Adrenal gland (tissue), 19 donors: ENCODE measurements at places on chromosomes 6 and 20. TPM values are rescaled to one million over a fixed set of nuclear protein-coding genes. Genes with fewer than 3 reads are reported as not detected.

OPRM1 gene
- not detected for total RNA-seq

- H3K36me3 ChIP-seq, result no peaks in the 10 kb centered on the region
- no peak for DNase-seq
- H3K4me3 ChIP-seq, result no peak overlapping the region
- H3K4me1 ChIP-seq, result no peaks in the 10 kb centered on the region
Measured at GRCh38 chr6:77879527-77879926, 226.7 kb downstream of the MEI4 start.

SLC2A10 gene
- total RNA-seq, result 12.9 TPM

FAM83D gene
- total RNA-seq, result 2.0 TPM

GRCh38 chr20:41046716-41047115, 18.1 kb downstream of the TOP1 start:
- no peak overlapping the region for H3K4me3 ChIP-seq
- no peak for DNase-seq
- H3K4me1 ChIP-seq, result peaks cover 72% of the 10 kb centered on the region
- no peaks in the 10 kb centered on the region for H3K27me3 ChIP-seq

DNA sequence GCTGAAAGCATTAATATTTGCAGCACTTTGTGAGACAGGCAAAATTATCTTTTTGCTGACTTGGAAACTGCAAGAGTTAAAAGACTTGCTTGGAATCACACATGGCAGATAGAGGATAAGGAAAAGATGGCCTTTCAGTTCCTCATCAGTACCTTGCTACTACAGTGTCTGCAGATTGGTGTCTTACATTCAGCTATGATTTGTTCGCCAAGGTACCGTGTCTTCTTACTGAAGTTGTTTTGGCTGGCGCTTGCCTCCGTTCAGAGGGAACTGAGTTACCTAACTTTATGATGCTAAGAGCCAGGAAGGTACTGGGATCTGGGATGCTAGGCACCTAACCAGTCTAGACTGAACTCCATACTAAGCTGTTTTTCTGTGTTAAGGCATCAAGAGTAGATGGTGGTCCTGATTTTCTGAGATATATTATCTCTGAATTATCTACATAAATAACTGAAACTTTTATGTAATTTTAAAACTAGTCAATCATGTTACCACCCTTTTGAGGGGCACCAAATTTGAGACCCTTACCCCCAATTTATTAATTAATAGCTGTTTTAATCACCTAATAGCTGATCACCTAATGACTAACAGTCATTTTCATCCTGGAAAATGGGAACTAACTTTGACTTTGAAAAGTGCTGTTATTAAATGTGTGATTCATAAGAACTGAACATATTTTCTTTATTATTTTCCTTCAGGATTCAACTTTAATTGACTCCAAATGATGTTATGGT, 2.5 kb downstream of the WTAP start:
- H3K4me1 ChIP-seq, result peaks cover 26% of the 10 kb centered on the region
- no peaks in the 10 kb centered on the region for H3K36me3 ChIP-seq
- no peak for DNase-seq
- no peak overlapping the region for H3K4me3 ChIP-seq

- H3K36me3 ChIP-seq, result no peaks in the 10 kb centered on the region
- DNase-seq, result no peak
- H3K4me1 ChIP-seq, result no peaks in the 10 kb centered on the region
- H3K27me3 ChIP-seq, result no peaks in the 10 kb centered on the region
- no peak overlapping the region for H3K27ac ChIP-seq
Measured at GRCh38 chr6:113488061-113488460, 369.1 kb upstream of the MARCKS start.

FBXO30 gene
- total RNA-seq, result 7.9 TPM

- H3K4me1 ChIP-seq, result no peaks in the 10 kb centered on the region
- DNase-seq, result no peak
- H3K36me3 ChIP-seq, result no peaks in the 10 kb centered on the region
- no peaks in the 10 kb centered on the region for H3K27me3 ChIP-seq
- no peak overlapping the region for H3K27ac ChIP-seq
Measured at GRCh38 chr6:16471222-16471909, 233.0 kb downstream of the GMPR start.

DNA sequence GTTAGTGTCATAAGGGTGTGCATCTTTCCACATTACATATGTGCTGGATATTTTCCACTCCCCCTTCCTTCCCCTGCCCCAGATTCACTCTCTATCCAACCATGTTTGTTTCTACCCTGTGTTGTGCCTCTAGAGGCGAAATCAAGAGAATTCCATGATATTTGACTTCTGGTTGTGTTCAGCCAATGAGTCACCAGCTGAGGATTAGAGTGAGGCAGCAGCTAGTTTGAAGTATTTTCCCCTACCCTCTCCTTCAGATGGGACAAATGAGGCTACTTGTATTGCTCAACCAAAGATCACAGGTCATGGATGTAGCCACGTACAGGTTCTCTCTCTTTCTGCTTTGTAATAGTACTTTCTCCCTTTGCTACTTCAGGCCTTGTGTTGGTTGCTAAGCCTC, 24.5 kb upstream of the OR2J2 start:
- H3K4me3 ChIP-seq, result no peak overlapping the region
- H3K36me3 ChIP-seq, result no peaks in the 10 kb centered on the region
- no peak for DNase-seq
- H3K27ac ChIP-seq, result no peak overlapping the region
- no peaks in the 10 kb centered on the region for H3K4me1 ChIP-seq

RNF182 gene
- total RNA-seq, result 0.11 TPM

DNA sequence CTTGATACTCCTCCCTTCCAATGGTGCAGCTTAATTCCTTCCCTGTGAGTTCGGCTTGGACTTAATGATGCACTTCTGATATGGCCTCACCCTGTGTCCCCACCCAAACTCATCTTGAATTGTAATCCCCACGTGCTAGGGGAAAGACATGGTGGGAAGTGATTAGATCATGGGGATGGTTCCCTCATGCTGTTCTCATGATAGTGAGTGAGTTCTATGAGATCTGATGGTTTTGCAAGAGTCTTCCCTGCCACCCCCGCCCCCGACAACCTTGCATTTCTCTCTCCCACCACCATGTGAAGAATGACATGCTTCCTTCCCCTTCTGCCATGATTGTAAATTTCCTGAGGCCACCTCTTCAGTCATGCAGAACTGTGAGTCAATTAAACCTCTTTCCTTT, 50.3 kb upstream of the HLA-G start:
- H3K27ac ChIP-seq, result no peak overlapping the region
- H3K36me3 ChIP-seq, result no peaks in the 10 kb centered on the region
- H3K4me1 ChIP-seq, result no peaks in the 10 kb centered on the region
- no peak for DNase-seq
- no peak overlapping the region for H3K4me3 ChIP-seq

- DNase-seq, result no peak
- peaks cover 14% of the 10 kb centered on the region for H3K4me1 ChIP-seq
- H3K36me3 ChIP-seq, result no peaks in the 10 kb centered on the region
- no peak overlapping the region for H3K27ac ChIP-seq
- no peaks in the 10 kb centered on the region for H3K27me3 ChIP-seq
- no peak overlapping the region for H3K4me3 ChIP-seq
Measured at GRCh38 chr6:28920281-28920680, 3.5 kb downstream of the TRIM27 start.

- no peak overlapping the region for H3K4me3 ChIP-seq
- DNase-seq, result no peak
- H3K4me1 ChIP-seq, result no peaks in the 10 kb centered on the region
Measured at GRCh38 chr6:97572943-97573342, 289.9 kb upstream of the MMS22L start.

ECT2L gene
- total RNA-seq, result 0.39 TPM

DNA sequence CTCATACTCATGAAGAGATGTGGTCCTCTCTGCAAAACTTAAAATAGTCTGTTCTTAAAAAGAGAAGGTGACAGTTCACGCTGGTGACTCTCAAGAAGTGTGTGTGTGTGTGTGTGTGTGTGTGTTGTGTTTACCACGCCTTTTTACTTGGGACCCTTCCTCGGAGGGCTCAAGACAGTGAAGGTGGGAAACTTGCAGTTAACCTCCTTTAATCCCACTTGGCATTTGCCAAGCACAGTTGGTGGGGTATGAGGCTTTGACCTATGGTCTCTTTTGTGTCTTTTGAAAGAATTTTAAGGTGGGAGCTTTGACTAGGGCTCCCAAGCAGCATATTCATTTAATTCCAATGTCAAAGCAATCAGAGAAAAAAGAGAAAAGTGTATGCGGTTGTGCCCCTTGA, 395.8 kb downstream of the TFAP2B start:
- DNase-seq, result no peak
- no peak overlapping the region for H3K4me3 ChIP-seq
- H3K36me3 ChIP-seq, result no peaks in the 10 kb centered on the region
- no peaks in the 10 kb centered on the region for H3K27me3 ChIP-seq
- no peak overlapping the region for H3K27ac ChIP-seq
- H3K4me1 ChIP-seq, result no peaks in the 10 kb centered on the region

DNA sequence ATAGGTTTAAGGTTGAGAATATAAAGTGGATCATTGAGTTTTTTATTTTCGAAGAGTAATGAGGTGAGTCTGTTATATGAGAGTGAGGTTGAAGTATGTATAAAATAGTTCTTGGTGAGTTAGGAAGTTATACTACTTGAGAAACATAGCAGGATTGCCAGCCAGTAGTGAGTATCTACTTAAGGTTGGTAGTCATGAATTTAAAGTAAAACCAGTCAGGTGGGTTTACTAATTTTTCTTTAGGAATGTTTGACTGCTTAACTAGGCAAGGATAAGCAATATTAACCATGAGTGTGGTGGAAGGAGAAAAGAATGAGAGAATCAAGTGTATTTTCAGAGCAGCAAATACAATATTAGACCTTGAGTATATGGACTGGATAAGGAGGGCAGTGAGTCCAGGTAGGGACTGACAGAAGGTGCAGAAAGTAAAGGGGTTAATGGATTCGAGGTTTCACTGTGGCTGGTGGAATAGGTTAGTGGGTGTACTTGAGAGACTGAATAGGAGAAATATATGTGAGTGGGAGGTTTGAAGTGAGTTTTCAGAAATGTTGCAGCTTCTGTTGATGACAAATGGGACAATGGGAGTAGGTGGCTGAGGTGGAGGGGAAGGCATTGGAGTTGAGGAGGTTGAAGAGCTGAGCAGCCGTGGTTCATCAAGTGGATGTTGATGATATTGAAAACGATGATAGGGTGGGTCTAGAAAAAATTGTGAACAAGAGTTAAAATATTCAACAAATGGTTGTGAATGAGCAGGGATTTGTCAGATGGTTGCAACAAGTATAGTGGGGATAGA, 232.5 kb upstream of the ASCC3 start:
- H3K36me3 ChIP-seq, result no peaks in the 10 kb centered on the region
- no peak for DNase-seq
- no peaks in the 10 kb centered on the region for H3K27me3 ChIP-seq
- H3K4me3 ChIP-seq, result no peak overlapping the region
- no peak overlapping the region for H3K27ac ChIP-seq

SLC32A1 gene
- not detected for total RNA-seq

GRCh38 chr20:8400486-8400885, 268.4 kb downstream of the PLCB1 start:
- H3K4me1 ChIP-seq, result peaks cover 13% of the 10 kb centered on the region
- H3K4me3 ChIP-seq, result no peak overlapping the region
- no peak for DNase-seq
- H3K36me3 ChIP-seq, result no peaks in the 10 kb centered on the region

GRCh38 chr20:39837561-39837960, 851.5 kb downstream of the MAFB start:
- no peaks in the 10 kb centered on the region for H3K36me3 ChIP-seq
- no peaks in the 10 kb centered on the region for H3K27me3 ChIP-seq
- no peak overlapping the region for H3K27ac ChIP-seq
- DNase-seq, result no peak
- no peaks in the 10 kb centered on the region for H3K4me1 ChIP-seq
- H3K4me3 ChIP-seq, result no peak overlapping the region

ZBTB12 gene
- 6.6 TPM for total RNA-seq

DNA sequence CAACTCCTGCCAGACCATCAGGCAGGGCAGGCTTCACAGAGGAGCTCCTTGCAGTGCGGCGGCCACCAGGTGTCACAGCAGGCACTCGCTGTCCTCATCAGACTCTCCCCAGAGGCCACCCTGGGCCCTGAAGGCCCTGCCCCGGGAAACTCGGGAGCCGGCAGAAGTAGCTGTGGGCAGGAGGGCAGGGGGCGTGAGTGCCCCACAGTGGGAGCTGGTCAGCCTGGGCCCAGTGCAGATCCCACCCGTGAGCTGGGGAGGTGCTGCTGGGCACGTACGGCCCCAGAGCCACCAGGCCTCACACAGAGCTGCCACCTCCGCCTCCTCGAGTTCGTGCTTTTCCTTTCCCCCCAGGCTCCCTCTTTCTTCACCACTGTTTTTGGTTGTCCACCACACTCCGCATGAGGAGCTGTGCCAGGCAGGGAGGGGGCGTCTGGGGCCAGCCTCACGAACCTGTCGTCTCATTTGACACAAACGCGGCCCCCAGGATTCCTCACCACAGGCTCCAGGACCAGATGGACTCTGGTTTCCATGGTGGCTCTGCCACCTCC, 33.8 kb downstream of the FRMD1 start:
- DNase-seq, result no peak
- H3K4me1 ChIP-seq, result no peaks in the 10 kb centered on the region

KHDRBS2 gene
- 4.7 TPM for total RNA-seq

GRCh38 chr6:19995575-19996257, 158.5 kb downstream of the ID4 start:
- H3K36me3 ChIP-seq, result no peaks in the 10 kb centered on the region
- no peak overlapping the region for H3K27ac ChIP-seq
- H3K4me3 ChIP-seq, result no peak overlapping the region
- H3K4me1 ChIP-seq, result no peaks in the 10 kb centered on the region
- no peaks in the 10 kb centered on the region for H3K27me3 ChIP-seq

DNA sequence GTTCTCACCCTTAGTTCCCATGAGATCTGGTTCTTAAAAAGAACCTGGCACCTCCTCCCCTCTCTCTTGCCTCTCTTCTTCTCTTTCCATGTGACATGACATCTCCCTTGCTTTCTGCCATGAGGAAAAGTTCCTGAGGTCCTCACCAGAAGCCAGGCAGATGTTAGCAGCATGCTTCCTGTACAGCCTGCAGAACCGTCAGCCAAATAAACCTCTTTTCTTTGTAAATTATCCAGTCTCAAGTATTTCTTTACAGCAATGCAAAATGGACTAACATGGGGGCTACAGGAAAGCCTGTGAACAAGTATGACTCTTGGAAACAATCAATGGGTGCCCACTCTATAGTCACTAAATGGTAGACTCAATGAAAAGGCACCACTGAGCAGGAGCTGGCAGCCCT, 34.5 kb downstream of the ADTRP start:
- H3K36me3 ChIP-seq, result no peaks in the 10 kb centered on the region
- H3K4me1 ChIP-seq, result no peaks in the 10 kb centered on the region
- no peak overlapping the region for H3K4me3 ChIP-seq

- no peaks in the 10 kb centered on the region for H3K4me1 ChIP-seq
- H3K36me3 ChIP-seq, result no peaks in the 10 kb centered on the region
- no peaks in the 10 kb centered on the region for H3K27me3 ChIP-seq
- DNase-seq, result no peak
- H3K27ac ChIP-seq, result no peak overlapping the region
Measured at GRCh38 chr20:51162015-51162414, 139.1 kb upstream of the KCNG1 start.
